ENCODE measurements at places on chromosomes 7 and 10. TPM values are rescaled to one million over a fixed set of nuclear protein-coding genes. Genes with fewer than 3 reads are reported as not detected.

- DNase-seq, result no peak
Observed at GRCh38 chr7:134396031-134396430, 62.9 kb downstream of the AKR1B1 start.

AOC1 gene
- total RNA-seq, result 0.08 TPM

- DNase-seq, result peak; percentile 41
Observed at GRCh38 chr7:1560620-1561031, 4.6 kb upstream of the TMEM184A start.

GRCh38 chr10:42980553-42981357 lies 96.1 kb upstream of the RET start:
- no peak for DNase-seq

- no peak for DNase-seq
Observed at GRCh38 chr10:60729106-60729505, 49.2 kb upstream of the CDK1 start.

GRCh38 chr10:129811208-129811607 lies 152.9 kb downstream of the EBF3 start:
- no peak for DNase-seq

TMEM139 gene
- total RNA-seq, result 0.43 TPM

DNA sequence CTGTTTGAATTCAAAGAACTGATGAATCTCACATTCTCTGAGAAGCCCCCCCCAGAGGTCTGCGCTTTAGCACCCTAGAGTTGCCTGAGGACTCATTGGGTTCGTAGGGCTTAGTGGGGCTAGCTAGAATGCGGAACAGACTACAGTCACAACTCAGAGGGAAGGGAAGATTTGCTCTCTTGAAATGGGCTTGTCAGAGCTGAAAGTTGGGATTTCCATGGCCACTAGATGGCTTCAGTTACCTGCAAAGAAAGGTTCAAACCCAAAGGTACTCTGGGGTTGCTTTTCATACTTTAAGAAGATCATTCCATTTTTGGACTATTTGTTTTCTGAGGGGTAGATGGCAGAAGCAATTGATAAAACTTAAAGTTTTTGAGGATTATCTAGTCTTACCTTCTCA lies 205.0 kb downstream of the BBS9 start:
- DNase-seq, result no peak

KIF11 gene
- 0.22 TPM for total RNA-seq

PDLIM1 gene
- total RNA-seq, result 334 TPM

DNA sequence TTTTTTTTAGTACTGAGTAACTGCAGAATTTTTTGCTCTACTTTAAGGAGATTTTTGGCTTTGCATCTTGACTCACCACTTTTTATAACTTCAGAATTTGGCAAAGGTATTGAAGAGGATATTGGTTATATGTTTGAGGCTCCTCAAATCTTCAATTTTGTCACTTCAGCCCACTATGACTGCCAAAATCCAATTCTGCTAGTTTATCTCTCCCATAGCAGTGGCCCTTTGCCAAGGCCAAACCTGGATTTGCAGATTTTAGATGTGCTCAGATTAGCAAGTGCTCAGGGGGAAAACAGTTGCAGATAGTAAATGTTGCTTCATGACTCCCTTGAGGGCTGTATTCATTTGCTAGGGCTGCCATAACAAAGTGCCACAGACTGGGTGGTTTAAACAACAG lies 427.5 kb downstream of the ADRA2A start:
- no peak for DNase-seq

DNA sequence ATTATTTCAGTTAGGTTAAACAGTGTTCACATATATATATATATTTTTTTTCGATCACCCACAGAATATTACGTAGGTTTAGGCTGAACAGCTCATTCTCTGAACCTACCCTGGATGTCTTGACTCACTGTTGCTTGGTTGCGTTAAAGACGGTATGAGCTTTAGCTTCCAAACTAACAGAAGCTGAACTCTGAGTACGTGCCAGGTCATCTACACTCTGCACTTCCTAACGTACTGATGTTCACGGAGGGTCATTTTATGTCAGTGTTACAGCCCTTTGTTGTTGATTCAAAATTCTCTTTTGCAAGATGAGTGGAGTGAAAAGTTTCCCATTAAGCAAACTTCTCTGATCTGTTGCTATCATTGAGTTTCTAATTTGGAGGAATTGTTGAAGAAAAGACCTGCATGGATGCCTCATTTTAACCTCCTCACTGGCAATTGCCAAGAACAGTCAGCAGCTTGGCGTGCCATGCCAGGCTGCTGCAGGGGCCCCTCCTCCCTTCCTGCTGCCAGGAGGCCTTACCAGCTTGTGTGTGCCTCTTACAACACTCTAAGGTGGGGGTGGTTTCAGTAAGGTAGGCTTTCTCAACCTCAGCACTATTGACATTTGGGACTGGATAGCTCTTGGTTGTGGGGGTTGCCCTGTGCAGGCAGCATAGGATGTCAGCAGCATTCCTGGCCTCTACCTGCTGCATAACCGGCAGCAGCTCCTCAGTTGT lies 44.3 kb downstream of the INSYN2A start:
- DNase-seq, result no peak

TAS2R3 gene
- total RNA-seq, result 0.26 TPM

DNA sequence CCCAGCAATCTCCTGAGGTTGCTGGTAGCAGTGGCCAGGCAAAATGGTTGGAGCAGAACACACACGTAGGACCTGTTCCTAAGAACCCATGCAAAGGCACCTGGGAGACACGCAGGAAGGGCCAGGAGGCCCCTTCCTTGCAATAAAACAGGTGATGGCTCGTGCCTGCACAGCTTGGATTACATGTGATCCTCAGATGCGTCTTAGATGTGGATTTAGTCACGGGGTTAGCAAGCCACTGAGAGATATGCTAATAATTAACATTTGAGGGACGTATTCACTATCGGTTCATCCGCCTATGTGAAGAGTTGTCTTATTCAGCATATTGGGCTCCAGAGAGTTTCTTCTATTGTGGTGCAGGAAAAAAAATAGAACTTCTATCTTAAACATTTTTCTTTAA lies 4.6 kb upstream of the RHEB start:
- DNase-seq, result no peak

DNA sequence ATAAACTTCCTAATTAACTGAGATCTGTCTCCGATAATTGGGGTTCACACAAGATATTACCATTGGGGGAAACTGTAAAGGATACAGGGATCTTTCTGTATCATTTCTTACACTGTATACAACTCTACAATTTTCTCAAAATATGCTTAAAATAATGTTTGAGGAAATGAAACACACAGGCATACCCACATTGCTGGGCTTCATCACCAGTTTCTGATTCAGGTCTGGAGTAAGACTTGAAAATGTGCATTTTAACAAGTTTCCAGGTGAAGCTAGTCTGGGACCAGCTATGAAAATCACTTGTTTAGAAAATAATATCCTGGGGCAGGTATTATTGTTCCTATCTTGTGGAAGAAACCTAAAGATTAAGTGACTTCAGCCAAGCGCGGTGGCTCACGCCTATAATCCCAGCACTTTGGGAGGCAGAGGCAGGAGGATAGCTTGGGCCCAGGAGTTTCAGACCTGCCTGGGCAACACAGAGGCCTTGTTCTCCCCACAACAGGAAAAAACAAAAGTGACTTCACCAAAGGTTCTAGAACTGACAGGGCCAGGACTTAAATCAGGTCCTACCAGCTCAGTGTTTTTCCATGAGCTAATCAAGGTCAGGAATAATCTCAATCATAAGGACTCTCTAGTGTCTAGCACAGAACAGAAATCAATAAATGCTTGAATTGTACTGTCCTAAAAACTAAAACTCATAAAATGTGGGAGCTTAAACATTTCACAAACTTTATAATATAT lies 12.6 kb downstream of the TOMM7 start:
- no peak for DNase-seq

GRCh38 chr7:1678571-1679325 lies 8.7 kb downstream of the ELFN1 start:
- DNase-seq, result no peak

CYCS gene
- total RNA-seq, result 241 TPM

DNA sequence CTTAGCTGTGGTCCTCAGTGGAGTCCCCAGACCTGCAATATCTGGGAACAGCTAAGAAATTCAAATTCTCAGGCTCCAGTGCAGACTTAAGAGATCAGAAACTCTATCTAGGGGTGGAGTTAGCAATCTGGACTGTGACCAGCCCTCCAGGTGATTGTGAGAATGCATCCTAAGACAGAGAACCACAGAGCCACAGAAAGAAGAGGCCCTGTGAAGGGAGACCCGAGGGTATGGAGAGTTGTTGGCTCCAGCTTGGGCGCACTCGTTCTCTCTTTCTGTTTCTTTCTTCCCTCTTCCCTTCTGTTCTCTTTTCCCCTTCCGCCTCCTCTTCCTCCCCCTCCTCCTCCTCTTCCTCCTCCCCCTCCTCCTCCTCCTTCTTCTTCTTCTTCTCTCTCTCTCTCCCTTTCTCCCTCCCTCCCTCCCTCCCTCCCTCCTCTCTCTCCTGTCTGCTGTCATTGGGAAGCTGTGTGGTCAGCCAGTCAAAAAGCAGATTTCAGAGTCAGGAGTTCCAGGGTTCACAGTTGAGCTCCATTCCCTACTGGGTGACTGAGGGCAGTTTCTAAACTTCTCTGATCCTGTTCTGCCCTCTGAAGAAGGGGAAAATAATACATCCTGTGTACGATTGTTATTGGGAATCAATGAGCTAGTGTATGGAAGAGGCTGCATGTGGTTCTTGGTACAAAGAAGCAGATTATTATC lies 62.1 kb upstream of the STEAP1B start:
- DNase-seq, result no peak

GRCh38 chr7:97006055-97006815 lies 882 bp downstream of the DLX6 start:
- DNase-seq, result no peak

TAC1 gene
- not detected for total RNA-seq
